ENCODE measurements at places on chromosomes 7 and 10.

DNA sequence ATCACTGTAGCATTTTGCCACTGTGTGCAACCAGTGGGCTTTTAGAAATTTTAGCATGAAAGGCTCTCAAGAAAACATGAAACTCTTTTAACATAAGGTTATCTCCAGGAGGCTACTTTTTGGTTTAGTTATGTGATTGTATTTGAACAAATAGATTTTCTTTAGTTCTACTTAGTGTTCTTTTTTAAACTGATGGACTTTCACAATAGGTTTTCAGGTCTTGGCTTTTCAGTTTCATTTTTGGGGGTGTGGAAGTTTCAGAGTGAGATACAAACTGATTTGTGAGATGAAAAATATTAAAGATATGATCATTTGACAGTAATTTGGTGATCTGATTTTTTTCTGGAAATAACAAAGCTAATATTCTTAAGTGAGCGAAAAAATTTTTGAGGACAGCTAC, 344.1 kb downstream of the PHF14 start:
- no peak overlapping the region for H3K27ac ChIP-seq
- no peak for DNase-seq
- no peak overlapping the region for H3K4me3 ChIP-seq
- H3K4me1 ChIP-seq = no peaks in the 10 kb centered on the region

GRCh38 chr7:116353647-116354046, 143.3 kb downstream of the TES start:
- H3K36me3 ChIP-seq = no peaks in the 10 kb centered on the region
- no peaks in the 10 kb centered on the region for H3K27me3 ChIP-seq
- no peak overlapping the region for H3K27ac ChIP-seq
- no peaks in the 10 kb centered on the region for H3K4me1 ChIP-seq

DNA sequence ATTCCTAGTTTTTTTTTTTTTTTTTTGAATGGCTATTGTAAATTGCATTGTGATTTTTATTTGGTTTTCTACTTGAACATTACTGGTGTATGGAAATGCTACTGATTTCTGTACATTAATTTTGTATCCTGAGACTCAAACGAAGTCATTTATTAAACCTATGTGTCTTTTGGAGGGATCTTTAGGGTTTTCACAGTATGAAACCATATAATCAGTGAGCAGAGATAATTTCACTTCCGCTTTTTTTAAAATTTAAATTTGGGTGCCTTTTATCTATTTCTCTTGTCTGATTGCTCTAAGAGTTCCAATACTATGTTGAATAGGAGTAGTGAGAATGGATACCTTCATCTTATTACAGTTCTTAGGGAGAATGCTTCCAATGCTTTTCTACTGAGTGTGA, 102.7 kb downstream of the ZWINT start:
- H3K27me3 ChIP-seq = no peaks in the 10 kb centered on the region
- H3K4me1 ChIP-seq = no peaks in the 10 kb centered on the region
- H3K4me3 ChIP-seq = no peak overlapping the region
- H3K27ac ChIP-seq = no peak overlapping the region

- H3K27ac ChIP-seq = no peak overlapping the region
- no peaks in the 10 kb centered on the region for H3K4me1 ChIP-seq
- no peaks in the 10 kb centered on the region for H3K36me3 ChIP-seq
- H3K27me3 ChIP-seq = no peaks in the 10 kb centered on the region
- H3K4me3 ChIP-seq = no peak overlapping the region
These were observed 379.1 kb downstream of the INHBA start for GRCh38 chr7:41323806-41324205.

- peaks cover 15% of the 10 kb centered on the region for H3K27me3 ChIP-seq
- H3K36me3 ChIP-seq = no peaks in the 10 kb centered on the region
- DNase-seq = no peak
- H3K4me3 ChIP-seq = no peak overlapping the region
These were observed 33.4 kb downstream of the TAS2R41 start for GRCh38 chr7:143510854-143511592.

DNA sequence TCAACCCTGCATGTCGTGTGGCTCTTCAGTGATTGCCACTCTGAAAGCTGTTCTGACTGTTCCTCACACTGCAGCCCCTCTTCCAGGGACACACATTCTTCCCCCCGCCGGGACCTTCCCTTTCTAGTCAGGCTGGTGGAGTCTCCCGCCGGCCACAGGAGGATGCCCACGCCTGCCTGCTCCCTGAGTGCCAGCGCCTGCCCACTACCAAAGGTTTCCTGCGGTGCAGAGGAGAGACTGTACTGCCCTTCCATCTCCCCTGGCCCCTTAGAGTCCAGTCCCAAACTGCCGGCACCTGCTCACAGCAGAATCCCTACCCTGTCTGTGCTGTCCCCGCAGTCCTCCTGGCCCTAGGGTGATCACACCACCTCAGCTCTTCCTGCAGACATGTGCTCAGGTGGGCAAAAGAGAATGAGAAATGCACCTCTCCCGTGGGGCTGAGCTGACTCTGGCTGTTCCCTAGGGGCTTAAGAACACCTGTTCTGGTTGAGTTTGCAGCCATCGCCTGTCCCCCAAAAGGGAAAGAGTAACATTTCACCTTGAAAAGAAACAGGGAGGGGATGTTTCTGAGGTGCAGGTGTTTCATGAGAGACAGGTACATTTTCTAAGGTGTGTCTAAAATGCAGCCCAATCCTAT, 1.4 kb downstream of the PODXL start:
- H3K27ac ChIP-seq = no peak overlapping the region
- DNase-seq = no peak
- H3K4me1 ChIP-seq = peaks cover 19% of the 10 kb centered on the region
- peaks cover 16% of the 10 kb centered on the region for H3K27me3 ChIP-seq
- H3K4me3 ChIP-seq = 0 out of 2 replicates have a peak overlapping the region, but pooled peaks have one; percentile 56

DNA sequence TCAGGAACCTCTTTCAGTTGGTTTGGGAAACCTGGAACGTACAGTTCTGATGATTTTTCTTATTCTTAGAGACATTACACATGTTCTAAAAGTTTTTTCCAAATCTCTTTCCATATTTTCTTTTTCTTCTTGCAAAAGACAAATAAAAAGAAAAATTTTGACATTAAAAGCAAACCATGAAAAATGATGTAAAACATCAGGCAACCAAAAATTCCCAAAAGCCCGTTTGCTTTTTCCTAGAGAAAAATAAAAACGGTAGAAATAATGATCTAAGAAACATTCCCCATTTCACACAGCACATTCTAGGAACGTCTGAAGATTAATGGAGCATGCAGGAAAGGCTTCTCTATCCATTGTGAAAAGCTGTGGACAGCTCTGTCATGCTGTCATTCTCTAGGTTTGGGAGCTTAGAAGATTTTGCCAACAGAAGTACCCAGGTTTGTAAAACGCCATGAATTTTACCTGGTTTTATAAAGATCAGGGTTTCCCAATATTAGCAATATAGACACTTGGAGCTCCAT, 11.2 kb upstream of the PRTFDC1 start:
- H3K4me3 ChIP-seq = no peak overlapping the region
- no peak overlapping the region for H3K27ac ChIP-seq
- H3K27me3 ChIP-seq = no peaks in the 10 kb centered on the region
- H3K4me1 ChIP-seq = no peaks in the 10 kb centered on the region
- no peak for DNase-seq
- H3K36me3 ChIP-seq = no peaks in the 10 kb centered on the region

- no peak overlapping the region for H3K27ac ChIP-seq
- H3K36me3 ChIP-seq = no peaks in the 10 kb centered on the region
- DNase-seq = no peak
These were observed 572.0 kb downstream of the PTPRN2 start for GRCh38 chr7:158015403-158016179.

GRCh38 chr7:135519233-135519688, 9.4 kb upstream of the CNOT4 start:
- H3K27me3 ChIP-seq = no peaks in the 10 kb centered on the region
- DNase-seq = no peak
- no peaks in the 10 kb centered on the region for H3K4me1 ChIP-seq
- no peak overlapping the region for H3K4me3 ChIP-seq

DNA sequence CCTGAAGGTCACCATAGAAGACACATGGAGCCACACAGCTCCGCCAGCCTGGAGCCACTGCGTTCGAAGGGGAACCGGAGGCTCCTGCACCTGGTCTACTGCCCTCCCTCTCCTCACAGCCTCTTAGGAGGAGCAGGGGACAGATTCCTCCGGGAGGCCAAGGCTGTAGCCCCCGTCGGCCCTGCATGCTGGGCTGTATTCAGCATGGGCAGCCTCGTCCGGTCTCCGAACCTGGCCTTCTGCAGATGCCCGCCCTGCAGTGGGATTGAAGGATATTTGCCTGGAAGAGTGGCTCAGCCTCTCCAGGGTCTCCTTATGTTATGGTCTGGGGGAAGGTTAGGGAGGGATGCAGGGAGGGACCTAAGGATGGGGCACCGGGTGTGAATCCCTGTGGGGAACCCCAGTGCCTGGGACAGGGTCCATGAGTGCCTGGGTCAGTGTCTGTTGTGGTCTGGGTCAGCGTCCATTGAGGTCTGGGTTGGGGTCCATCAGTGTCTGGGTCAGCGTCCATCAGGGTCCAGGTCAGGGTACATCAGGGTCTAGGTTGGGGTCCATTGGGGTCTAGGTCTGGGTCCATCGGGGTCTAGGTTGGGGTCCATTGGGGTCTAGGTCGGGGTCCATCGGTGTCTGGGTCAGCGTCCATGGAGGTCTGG, 13.0 kb upstream of the SCART1 start:
- H3K27ac ChIP-seq = no peak overlapping the region
- H3K27me3 ChIP-seq = no peaks in the 10 kb centered on the region
- H3K4me3 ChIP-seq = no peak overlapping the region
- no peak for DNase-seq
- no peaks in the 10 kb centered on the region for H3K4me1 ChIP-seq

GRCh38 chr10:133618851-133619250, 7.7 kb downstream of the FRG2B start:
- no peaks in the 10 kb centered on the region for H3K4me1 ChIP-seq
- H3K36me3 ChIP-seq = no peaks in the 10 kb centered on the region
- no peak overlapping the region for H3K4me3 ChIP-seq
- H3K27ac ChIP-seq = no peak overlapping the region

Measured in DND-41 (cell line).